ENCODE measurements at places on chromosomes 5 and 9. TPM values are rescaled to one million over a fixed set of nuclear protein-coding genes. Genes with fewer than 3 reads are reported as not detected.
A peak's percentile ranks its signal among the peaks of the same experiment; 100 is the strongest.

DNA sequence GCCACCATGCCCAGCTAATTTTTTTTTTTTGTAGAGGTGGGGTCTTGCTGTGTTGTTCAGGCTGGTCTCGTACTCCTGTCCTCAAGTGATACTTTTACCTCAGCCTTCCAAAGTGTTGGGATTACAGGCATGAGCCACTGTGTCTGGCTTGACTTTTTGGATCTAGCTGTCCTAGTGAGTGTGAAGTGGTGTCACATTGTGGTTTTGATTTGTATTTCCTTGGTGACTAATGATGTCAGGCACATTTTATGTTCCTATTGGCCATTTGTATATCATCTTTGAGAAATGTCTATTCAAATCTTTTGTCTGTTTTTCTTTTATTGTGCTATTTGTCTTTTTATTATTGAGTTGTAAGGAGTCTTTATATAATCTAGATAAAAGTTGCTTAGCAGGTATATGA, 53.5 kb upstream of the MCCC2 start:
- peak overlapping the region; percentile 32 for H3K27ac ChIP-seq
- H3K4me3 ChIP-seq: no peak overlapping the region
- no peaks in the 10 kb centered on the region for H3K36me3 ChIP-seq

GRCh38 chr5:143196601-143197259, 206.8 kb downstream of the NR3C1 start:
- H3K27me3 ChIP-seq: no peaks in the 10 kb centered on the region
- no peaks in the 10 kb centered on the region for H3K4me1 ChIP-seq
- no peak for DNase-seq
- H3K27ac ChIP-seq: no peak overlapping the region
- H3K4me3 ChIP-seq: no peak overlapping the region

- H3K27me3 ChIP-seq: no peaks in the 10 kb centered on the region
- H3K4me1 ChIP-seq: peaks cover 14% of the 10 kb centered on the region
- no peaks in the 10 kb centered on the region for H3K36me3 ChIP-seq
- no peak for DNase-seq
Observed at GRCh38 chr9:110047955-110048402, 160.0 kb downstream of the C9orf152 start.

- no peak overlapping the region for H3K4me3 ChIP-seq
- no peaks in the 10 kb centered on the region for H3K36me3 ChIP-seq
- H3K27me3 ChIP-seq: no peaks in the 10 kb centered on the region
- no peak for DNase-seq
Observed at GRCh38 chr9:89866701-89867100, 261.9 kb downstream of the GADD45G start.

DNA sequence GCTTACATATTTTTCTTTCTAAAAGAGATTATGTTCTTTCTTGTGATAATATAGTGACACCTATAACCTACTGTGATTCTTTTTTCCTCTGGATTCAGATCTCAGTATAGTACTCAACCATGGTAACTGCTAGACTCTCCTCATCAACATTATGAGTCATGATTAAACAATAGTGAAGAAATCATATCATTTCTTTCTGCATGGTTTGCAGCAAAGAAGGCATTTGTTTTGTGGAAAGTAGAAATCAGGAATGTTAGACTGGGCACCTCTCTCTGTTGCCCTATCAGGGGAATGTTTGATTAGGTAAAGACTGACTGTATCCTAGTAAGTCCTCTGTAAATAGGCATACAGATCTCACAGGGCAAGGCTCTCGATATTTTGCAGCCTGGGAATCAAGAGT, 25.6 kb upstream of the SMC2 start:
- no peak for DNase-seq
- no peaks in the 10 kb centered on the region for H3K27me3 ChIP-seq
- H3K4me3 ChIP-seq: no peak overlapping the region

GRCh38 chr9:16627967-16628366, 242.5 kb downstream of the BNC2 start:
- H3K27me3 ChIP-seq: no peaks in the 10 kb centered on the region
- no peak overlapping the region for H3K4me3 ChIP-seq
- no peaks in the 10 kb centered on the region for H3K36me3 ChIP-seq
- no peak overlapping the region for H3K27ac ChIP-seq
- H3K4me1 ChIP-seq: no peaks in the 10 kb centered on the region

DNA sequence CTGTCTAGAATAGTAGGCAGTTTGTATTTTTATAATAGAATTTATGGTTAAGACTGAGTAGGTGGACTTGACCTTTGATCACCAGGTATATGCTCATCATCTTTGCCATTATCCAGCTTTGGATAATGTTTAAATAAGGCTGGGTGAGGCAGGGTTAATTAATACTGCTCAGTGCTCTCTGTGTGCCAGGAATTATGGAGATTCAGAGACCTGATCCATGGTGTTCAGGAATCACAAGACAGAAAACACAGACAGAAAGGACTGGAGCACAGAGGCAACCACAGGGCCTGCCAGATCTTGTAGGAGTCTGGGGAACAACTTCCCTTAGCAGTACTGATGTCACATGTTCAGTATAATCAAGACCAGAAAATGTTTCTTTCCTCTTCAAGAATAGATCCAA, 186.3 kb upstream of the ADCY2 start:
- H3K27ac ChIP-seq: no peak overlapping the region
- H3K36me3 ChIP-seq: no peaks in the 10 kb centered on the region
- no peak overlapping the region for H3K4me3 ChIP-seq
- no peak for DNase-seq

- no peak for DNase-seq
- no peaks in the 10 kb centered on the region for H3K27me3 ChIP-seq
- H3K27ac ChIP-seq: no peak overlapping the region
- peaks cover 26% of the 10 kb centered on the region for H3K4me1 ChIP-seq
- H3K36me3 ChIP-seq: no peaks in the 10 kb centered on the region
Observed at GRCh38 chr5:149913436-149914419, 30.9 kb downstream of the PDE6A start.

- DNase-seq: no peak
- no peaks in the 10 kb centered on the region for H3K36me3 ChIP-seq
- no peak overlapping the region for H3K4me3 ChIP-seq
- H3K4me1 ChIP-seq: peaks cover 12% of the 10 kb centered on the region
- H3K27me3 ChIP-seq: no peaks in the 10 kb centered on the region
Observed at GRCh38 chr9:21681641-21682040, 120.8 kb upstream of the MTAP start.

DNA sequence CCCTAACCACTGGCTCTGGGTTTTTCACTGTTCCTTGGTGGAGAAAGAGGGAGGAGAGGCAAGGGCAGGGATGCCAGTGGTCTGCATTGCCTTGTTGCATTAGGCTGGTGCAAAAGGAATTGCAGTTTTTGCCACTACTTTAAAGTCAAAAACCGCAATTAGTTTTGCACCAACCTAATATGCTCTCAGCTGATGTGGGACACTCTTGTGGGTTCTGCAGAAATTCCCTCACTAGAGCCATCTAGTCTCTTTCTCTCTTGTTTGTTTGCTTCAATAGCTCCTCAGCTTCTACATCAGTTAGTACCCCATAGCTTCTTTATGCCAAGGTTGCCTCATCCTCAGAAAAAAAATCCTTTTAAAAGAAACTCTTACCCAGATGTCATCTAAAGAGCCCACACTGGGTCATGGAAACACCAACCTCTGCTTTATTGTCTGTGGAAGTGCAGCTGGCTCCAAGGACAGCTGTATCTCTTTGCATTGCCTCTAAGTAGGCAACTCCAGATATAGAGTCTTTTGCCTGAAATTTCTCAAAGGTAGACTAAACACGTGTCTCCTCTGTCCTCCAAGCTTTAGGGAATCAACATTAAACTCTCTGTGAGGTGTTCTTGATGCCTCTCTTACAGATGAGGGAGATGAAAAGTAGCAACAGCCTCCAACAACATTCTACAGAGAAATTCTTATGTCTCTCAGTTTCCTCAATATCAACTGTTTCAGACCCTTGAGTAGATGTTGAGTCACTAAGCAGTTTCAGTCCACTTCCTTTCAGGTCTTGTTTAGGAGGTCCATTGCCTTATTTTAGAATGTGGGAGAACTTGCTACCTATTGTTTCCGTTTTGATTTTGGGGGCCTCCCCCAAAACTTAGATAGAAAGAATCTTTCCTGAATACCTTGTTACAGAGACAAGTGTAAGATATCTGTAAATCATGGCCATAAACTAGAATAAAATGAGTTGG, 84.9 kb upstream of the MEF2C start:
- H3K36me3 ChIP-seq: no peaks in the 10 kb centered on the region
- H3K27ac ChIP-seq: no peak overlapping the region
- no peak overlapping the region for H3K4me3 ChIP-seq
- no peaks in the 10 kb centered on the region for H3K27me3 ChIP-seq
- H3K4me1 ChIP-seq: no peaks in the 10 kb centered on the region

GRCh38 chr5:120678279-120678678, 214.2 kb downstream of the PRR16 start:
- H3K27ac ChIP-seq: no peak overlapping the region
- no peaks in the 10 kb centered on the region for H3K36me3 ChIP-seq
- DNase-seq: no peak
- no peak overlapping the region for H3K4me3 ChIP-seq

GRCh38 chr9:73023025-73023541, 70.2 kb upstream of the ALDH1A1 start:
- no peaks in the 10 kb centered on the region for H3K4me1 ChIP-seq
- no peaks in the 10 kb centered on the region for H3K27me3 ChIP-seq

DNA sequence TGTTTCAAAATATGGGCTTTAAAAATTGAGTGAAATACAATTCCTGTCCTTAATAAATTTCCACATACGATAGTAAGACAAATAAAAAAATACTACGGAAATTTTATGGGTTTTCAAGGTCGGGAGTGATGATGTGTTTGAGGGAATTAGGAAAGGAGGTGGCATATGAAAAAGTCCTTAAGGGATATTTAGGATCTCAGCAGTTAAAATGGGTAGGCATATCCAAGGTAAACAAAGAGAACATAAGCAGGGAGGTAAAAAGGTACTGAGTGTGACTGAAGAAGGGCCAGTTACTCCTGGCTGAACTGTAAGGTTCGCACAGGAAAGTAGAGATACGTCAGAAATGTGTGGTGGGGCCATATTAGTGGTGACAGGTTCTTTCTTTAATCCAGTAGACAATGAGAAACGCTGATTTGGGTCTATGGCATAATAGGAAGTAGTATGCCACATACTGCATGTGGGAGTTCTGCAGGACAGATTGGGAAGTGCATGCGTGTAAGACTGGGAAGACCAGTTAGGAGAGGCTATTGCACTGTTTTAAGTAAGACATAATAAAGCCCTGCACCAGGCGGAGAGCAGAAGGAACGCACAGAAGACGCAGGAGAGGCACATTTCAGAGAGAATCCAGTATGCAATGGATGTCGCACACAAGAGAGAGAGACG, 937 bp upstream of the HMGCR start:
- no peaks in the 10 kb centered on the region for H3K36me3 ChIP-seq
- peak overlapping the region; percentile 48 for H3K4me3 ChIP-seq
- no peak overlapping the region for H3K27ac ChIP-seq

DNA sequence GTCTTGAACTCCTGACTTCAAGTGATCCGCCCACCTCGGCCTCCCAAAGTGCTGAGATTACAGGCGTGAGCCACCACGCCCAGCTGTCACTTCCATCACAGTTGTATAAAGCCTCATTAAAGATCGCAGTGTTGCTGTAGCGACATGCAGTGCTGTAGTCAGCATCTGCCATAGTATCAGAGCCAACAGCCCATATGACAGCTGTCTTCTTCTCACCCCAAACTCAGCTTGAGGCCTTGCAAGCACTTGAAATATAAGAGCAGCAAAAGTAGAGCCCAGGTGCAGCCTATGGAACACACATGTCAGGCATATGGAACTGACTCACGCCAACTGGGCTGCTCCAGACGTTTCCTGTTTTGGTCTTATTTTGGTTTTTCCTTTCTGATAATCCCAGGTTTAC, 167.8 kb downstream of the TRIO start:
- H3K27ac ChIP-seq: no peak overlapping the region
- H3K4me1 ChIP-seq: no peaks in the 10 kb centered on the region
- no peak overlapping the region for H3K4me3 ChIP-seq
- no peaks in the 10 kb centered on the region for H3K36me3 ChIP-seq
- no peak for DNase-seq

DNA sequence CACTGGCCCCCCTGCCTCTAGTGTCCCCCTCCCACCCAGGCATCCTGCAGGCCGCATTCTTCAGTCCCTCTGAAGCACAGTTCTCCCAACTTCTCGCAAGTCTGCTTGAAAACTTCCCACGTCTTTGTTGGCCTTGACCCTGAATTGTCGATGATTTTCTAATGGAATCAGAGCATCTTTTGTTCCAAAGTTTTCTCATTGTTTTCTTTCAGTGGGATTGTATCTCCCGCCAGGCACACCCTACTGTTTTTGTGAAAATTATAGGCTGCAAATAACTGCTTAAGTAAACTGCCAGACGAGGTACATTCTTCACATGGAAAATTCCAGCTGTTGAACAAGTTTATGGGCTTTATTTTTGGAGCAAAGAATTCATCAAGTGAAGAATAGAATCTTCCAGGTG, 122.6 kb upstream of the SLC25A48 start:
- H3K27ac ChIP-seq: no peak overlapping the region
- no peak for DNase-seq
- H3K27me3 ChIP-seq: no peaks in the 10 kb centered on the region

DNA sequence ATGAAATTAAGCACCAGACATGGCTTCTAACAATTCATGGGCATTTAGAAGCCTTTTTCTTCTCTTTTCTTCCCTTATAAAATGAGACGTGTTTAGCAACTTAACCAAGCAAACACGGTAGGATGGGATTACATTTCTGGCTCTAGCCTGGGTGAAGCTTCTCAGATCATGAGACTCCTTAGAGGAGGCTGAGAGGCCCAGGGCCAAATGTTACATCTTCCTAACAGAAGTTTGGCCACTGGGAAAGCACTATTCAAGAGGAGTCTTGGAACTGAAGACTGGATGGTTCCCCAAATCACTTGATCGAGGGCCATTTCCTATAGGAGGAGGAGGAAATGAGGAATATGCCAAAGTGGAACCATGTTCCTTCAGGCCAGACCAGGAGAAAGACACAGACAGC, 1.9 kb downstream of the GABRP start:
- no peaks in the 10 kb centered on the region for H3K36me3 ChIP-seq
- H3K4me3 ChIP-seq: no peak overlapping the region
- peaks cover 4% of the 10 kb centered on the region for H3K4me1 ChIP-seq
- no peaks in the 10 kb centered on the region for H3K27me3 ChIP-seq
- no peak for DNase-seq

- H3K36me3 ChIP-seq: no peaks in the 10 kb centered on the region
- H3K4me1 ChIP-seq: no peaks in the 10 kb centered on the region
- no peaks in the 10 kb centered on the region for H3K27me3 ChIP-seq
- no peak overlapping the region for H3K4me3 ChIP-seq
Observed at GRCh38 chr5:159727167-159727566, 189.1 kb upstream of the ADRA1B start.

- no peaks in the 10 kb centered on the region for H3K27me3 ChIP-seq
- H3K4me1 ChIP-seq: no peaks in the 10 kb centered on the region
- DNase-seq: no peak
- no peak overlapping the region for H3K27ac ChIP-seq
- H3K36me3 ChIP-seq: no peaks in the 10 kb centered on the region
Observed at GRCh38 chr5:108193021-108193795, 188.7 kb downstream of the FBXL17 start.

- H3K4me1 ChIP-seq: no peaks in the 10 kb centered on the region
- no peak overlapping the region for H3K27ac ChIP-seq
- no peak for DNase-seq
- no peak overlapping the region for H3K4me3 ChIP-seq
- no peaks in the 10 kb centered on the region for H3K27me3 ChIP-seq
Observed at GRCh38 chr9:115642285-115642684, 511.3 kb upstream of the PAPPA start.

The BAAT gene
- total RNA-seq: 1.3 TPM

The DOCK8 gene
- total RNA-seq: 15.2 TPM

The FAM78A gene
- total RNA-seq: 0.88 TPM

The EIF4E1B gene
- total RNA-seq: not detected

The CSF2 gene
- not detected for total RNA-seq

The IFNA13 gene
- total RNA-seq: not detected

The STPG3 gene
- not detected for total RNA-seq

The NSMF gene
- total RNA-seq: 67.6 TPM

The PTGDS gene
- not detected for total RNA-seq

The SLC12A2 gene
- total RNA-seq: 85.2 TPM

The SMC5 gene
- 7.7 TPM for total RNA-seq

The MSX2 gene
- 64.4 TPM for total RNA-seq

The FBP1 gene
- 1.8 TPM for total RNA-seq

The HRCT1 gene
- not detected for total RNA-seq
